ENCODE measurements at places on chromosomes 1 and 21. TPM values are rescaled to one million over a fixed set of nuclear protein-coding genes. Genes with fewer than 3 reads are reported as not detected.

Gene SPRR2F
- not detected for total RNA-seq

DNA sequence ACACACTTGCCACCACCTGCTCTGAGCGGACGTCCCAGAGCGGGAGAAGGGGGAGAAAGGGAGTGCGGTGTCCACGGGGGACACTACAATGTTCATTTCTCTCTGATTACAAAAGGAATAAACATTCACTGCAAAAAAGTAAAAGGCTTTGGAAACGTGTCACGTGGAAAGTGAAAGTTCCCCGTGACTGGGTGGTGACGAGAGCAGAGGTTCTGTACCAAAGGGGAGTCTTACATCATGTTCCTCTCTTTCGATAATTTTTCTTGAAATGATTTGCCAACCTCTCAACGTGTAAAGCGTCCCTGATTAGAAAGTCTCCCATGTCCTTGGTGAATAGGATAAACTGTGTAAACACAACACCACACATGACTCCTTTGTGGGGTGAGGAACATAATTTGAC is 22.0 kb upstream of the PRDM15 start:
- H3K36me3 ChIP-seq: peaks cover 19% of the 10 kb centered on the region
- H3K27me3 ChIP-seq: no peaks in the 10 kb centered on the region
- H3K4me1 ChIP-seq: peaks cover 35% of the 10 kb centered on the region

GRCh38 chr1:2469103-2469940 is 6.8 kb upstream of the PLCH2 start:
- H3K4me3 ChIP-seq: no peak overlapping the region
- H3K27me3 ChIP-seq: no peaks in the 10 kb centered on the region
- DNase-seq: no peak
- no peaks in the 10 kb centered on the region for H3K36me3 ChIP-seq
- H3K4me1 ChIP-seq: no peaks in the 10 kb centered on the region
- no peak overlapping the region for H3K27ac ChIP-seq

- H3K27ac ChIP-seq: no peak overlapping the region
- no peaks in the 10 kb centered on the region for H3K36me3 ChIP-seq
- no peak for DNase-seq
- no peaks in the 10 kb centered on the region for H3K4me1 ChIP-seq
These were observed 120.8 kb downstream of the TYW3 start for GRCh38 chr1:74853756-74854155.

DNA sequence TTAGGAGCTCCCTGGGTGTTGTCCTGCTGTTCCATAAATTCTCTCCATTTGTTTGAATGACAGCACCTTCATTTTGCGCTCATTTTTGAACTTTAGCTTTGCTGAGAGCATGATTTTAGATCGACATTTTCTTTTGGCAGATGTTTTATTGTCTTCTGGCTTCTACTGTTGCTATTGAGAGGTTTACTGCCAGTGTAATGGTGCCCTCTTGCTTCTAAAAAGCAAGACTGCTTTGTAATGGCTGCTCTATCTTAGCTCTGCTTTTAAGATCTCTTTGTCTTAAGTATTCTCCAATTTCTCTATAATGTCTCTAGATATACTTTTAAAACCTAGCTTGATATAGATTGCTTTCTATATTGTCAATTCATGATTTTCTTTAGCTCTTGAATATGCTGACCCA is 27.8 kb downstream of the THEM4 start:
- no peaks in the 10 kb centered on the region for H3K27me3 ChIP-seq
- no peak overlapping the region for H3K4me3 ChIP-seq
- H3K36me3 ChIP-seq: peaks cover 25% of the 10 kb centered on the region
- no peak for DNase-seq
- no peaks in the 10 kb centered on the region for H3K4me1 ChIP-seq
- no peak overlapping the region for H3K27ac ChIP-seq

- peaks cover 42% of the 10 kb centered on the region for H3K4me1 ChIP-seq
- H3K4me3 ChIP-seq: peak overlapping the region; percentile 78
- peaks cover 3% of the 10 kb centered on the region for H3K27me3 ChIP-seq
- peak; percentile 79 for DNase-seq
These were observed 809 bp downstream of the SYT11 start for GRCh38 chr1:155859881-155860871.

Gene BTBD19
- total RNA-seq: 16.7 TPM
